ENCODE measurements at places on chromosomes 4 and X. TPM values are rescaled to one million over a fixed set of nuclear protein-coding genes. Genes with fewer than 3 reads are reported as not detected.

DNA sequence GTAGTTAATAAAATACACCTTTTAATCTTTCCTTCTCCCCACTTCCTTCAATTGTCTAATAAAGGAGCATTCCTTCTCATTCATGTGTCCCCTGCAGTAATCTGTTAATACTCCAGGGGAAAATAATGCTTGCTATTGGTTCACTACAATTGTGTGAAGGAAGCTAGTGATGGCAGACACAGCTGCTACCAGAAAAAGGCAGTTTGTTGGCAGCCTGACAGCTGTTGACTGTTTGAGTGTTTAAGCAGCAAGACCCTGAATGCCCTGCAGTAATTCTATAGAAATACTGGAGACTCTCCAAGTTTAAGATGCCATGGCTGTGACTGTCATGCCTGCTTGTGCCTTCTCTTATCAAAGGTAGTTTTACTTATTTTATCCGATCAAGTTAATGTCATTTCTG lies 359.5 kb downstream of the C4orf33 start:
- no peak for DNase-seq
- no peak overlapping the region for H3K27ac ChIP-seq
- no peaks in the 10 kb centered on the region for H3K36me3 ChIP-seq
- H3K27me3 ChIP-seq: no peaks in the 10 kb centered on the region

GRPR gene
- total RNA-seq: not detected

GRCh38 chrX:9231491-9231890 lies 197.6 kb upstream of the FAM9B start:
- no peaks in the 10 kb centered on the region for H3K27me3 ChIP-seq
- H3K27ac ChIP-seq: no peak overlapping the region
- DNase-seq: no peak
- H3K4me1 ChIP-seq: no peaks in the 10 kb centered on the region

DNA sequence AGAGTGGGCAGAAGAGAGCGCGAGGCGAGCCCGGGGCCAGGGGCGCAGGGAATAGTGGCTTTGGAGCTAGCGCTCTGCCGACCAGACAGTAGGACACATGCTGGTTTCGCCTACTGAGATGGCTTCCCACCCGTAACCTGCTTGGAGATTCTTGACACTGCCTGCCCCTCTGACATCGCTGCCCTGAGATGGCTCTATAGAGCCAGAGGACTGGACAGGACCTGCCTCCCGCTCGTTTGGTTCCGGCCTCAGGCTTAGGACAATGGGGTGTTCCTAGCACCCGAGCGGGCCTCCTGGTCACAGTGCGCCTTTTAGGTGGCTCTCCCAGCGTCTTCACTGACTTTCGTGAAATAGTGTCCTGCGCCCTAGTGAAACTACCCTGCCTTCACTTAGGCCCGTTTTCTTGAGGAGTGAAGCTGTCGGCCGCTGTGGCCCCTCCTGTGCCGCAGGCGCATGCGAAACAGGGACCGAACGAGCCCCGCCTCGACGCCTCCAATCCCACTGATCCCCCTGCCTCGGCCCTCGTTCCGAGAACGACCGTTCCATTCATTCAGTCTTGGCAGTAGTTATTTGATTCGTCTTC lies 608 bp downstream of the TAF1 start:
- peak; percentile 26 for DNase-seq
- peak overlapping the region; percentile 99 for H3K27ac ChIP-seq
- peaks cover 37% of the 10 kb centered on the region for H3K36me3 ChIP-seq
- H3K4me3 ChIP-seq: peak overlapping the region; percentile 83
- no peaks in the 10 kb centered on the region for H3K27me3 ChIP-seq

- no peak for DNase-seq
- H3K4me1 ChIP-seq: no peaks in the 10 kb centered on the region
- no peaks in the 10 kb centered on the region for H3K36me3 ChIP-seq
- H3K27me3 ChIP-seq: no peaks in the 10 kb centered on the region
- H3K4me3 ChIP-seq: no peak overlapping the region
Observed at GRCh38 chrX:133544115-133544514, 128.8 kb upstream of the GPC4 start.

DNA sequence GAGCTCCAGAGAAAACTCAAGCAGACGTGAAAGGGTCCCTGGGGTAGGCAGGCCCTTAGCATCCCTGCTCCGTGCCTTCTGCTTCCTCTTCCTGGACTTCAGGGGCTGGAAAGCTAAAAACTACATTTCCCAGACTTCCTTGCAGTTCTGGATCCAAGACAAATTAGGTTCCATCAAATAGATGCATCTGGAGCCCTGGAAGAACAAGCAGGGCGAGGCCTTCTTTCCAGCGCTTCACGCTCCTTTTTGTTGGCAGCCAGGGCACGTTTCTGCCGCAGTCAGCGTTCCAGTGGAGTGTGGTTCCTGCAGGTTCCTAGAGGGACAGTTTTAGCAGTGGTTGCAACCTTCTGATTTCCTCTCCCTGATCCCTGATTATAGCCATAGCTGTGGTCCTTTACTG lies 53.6 kb upstream of the MSX1 start:
- no peaks in the 10 kb centered on the region for H3K27me3 ChIP-seq
- no peak overlapping the region for H3K4me3 ChIP-seq
- no peak for DNase-seq
- H3K27ac ChIP-seq: no peak overlapping the region

DNA sequence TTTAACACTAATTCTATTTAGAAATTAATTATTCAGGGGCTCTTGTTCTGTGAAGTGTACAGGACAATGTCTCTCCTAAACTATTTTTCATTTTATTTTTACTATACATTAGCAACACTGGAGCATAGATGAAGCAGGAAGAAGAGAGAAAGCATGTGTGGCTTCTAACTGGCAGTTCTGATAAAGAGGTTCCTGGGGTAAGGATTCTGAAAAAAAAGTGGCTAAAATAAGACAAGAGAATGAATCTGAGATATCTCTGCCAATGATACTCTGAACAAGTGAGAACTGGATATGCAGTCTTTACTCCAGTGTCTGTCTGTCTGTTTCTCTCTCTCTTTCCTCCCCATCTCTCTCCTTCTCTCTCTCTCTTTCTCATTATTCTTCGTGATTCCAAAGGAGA lies 125.9 kb downstream of the MAML3 start:
- H3K27me3 ChIP-seq: peaks cover 7% of the 10 kb centered on the region
- no peaks in the 10 kb centered on the region for H3K4me1 ChIP-seq
- H3K4me3 ChIP-seq: no peak overlapping the region
- H3K36me3 ChIP-seq: no peaks in the 10 kb centered on the region
- H3K27ac ChIP-seq: no peak overlapping the region

ADAM29 gene
- total RNA-seq: not detected

HOPX gene
- 0.24 TPM for total RNA-seq

DNA sequence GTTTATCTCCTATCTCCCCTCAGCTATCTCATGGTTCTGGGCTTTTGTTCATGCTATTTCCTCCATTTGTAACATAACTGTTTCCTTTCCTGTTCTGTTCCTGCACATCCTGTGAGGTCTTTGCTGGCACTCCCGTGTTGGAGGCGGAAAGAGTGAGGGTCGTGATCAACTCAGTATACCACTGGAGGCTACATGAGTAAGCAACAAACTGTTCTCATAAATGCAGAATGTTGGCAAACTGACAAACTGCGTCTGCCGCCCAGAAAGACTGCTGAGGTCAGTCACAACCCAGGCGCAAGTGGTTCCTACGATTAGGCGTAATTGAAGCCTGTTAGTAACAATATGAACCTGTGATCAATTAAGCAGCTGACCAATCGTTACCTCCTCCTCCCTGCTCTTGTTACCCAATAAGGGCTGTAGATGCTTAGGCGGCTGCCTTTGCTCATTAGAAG lies 48.8 kb downstream of the C4orf33 start:
- no peak for DNase-seq
- peak overlapping the region; percentile 11 for H3K4me3 ChIP-seq
- H3K36me3 ChIP-seq: no peaks in the 10 kb centered on the region

DNA sequence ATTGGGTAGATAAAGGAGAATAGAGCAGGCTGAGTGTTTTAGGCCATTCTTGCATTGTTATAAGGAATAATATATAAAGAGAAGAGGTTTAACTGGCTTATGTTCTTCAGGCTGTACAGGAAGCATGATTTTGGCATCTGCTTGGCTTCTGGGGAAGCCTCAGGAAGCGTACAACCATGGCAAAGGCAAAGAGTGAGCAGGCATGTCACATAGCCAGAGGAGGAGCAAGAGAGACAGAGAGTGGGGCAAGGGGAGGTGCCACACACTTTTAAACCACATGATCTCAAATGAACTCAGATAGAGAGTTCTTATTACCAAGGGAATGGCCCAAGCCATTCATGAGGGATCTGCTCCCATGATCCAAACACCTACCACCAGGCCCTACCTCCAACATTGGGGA lies 4.4 kb upstream of the METTL14 start:
- no peak overlapping the region for H3K4me3 ChIP-seq
- peaks cover 3% of the 10 kb centered on the region for H3K4me1 ChIP-seq
- DNase-seq: no peak

DNA sequence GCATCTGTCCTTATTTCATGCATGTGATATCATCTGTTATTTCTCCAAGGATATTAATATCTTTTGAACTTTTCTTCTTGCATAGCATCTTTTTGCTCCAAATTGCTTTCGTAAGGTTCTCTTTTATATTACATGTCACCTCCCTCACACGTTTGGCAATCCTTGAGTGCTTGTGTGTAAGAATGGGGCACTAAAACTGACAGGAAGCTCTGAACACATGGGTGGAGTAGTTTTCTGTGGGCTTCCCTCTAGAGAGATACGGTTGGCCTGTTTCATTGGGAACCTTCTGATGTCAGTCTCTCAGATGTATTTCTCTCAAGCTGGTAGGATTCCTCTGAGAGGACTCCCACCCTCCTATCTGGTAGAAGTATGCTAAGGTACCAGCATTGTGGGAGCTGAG lies 223.0 kb downstream of the MID1 start:
- no peak for DNase-seq
- no peaks in the 10 kb centered on the region for H3K36me3 ChIP-seq
- H3K27ac ChIP-seq: no peak overlapping the region
- no peaks in the 10 kb centered on the region for H3K27me3 ChIP-seq

HPGDS gene
- not detected for total RNA-seq

Measured in K562 (cell line).